ENCODE measurements at places on chromosomes 6 and 20.

GRCh38 chr6:104711371-104711770 lies 148.3 kb downstream of the HACE1 start:
- DNase-seq: no peak

GRCh38 chr6:27238010-27238983 lies 9.2 kb upstream of the PRSS16 start:
- no peak for DNase-seq

GRCh38 chr6:155223646-155224451 lies 40.0 kb upstream of the CLDN20 start:
- DNase-seq: peak; percentile 65

GRCh38 chr6:49051281-49051680 lies 411.8 kb downstream of the MMUT start:
- DNase-seq: no peak

- DNase-seq: no peak
Measured at GRCh38 chr6:99579781-99580180, 11.3 kb upstream of the CCNC start.

DNA sequence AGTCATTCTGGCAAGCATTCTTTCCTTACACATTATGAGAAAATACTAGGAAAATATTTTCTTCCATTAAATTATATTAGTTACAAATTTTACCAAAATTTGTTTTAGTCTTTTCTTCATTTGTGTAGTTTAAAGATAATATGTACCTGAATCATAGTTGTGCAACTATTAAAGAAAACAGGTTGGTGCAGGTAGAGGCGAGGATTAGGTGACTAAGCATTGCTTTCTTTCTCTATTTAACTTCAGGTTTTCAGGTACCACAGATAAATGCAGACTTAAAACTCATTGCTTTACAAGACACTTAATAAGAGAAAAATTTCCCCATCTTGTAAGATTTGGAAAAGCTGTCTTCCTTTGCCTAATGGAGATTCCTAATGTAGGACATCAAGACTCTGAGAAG lies 1175.5 kb upstream of the ADGRB3 start:
- no peak for DNase-seq

- DNase-seq: no peak
Measured at GRCh38 chr20:58839474-58839874, 11.2 kb downstream of the GNAS-AS1 start.

GRCh38 chr20:44123251-44123650 lies 63.7 kb downstream of the JPH2 start:
- no peak for DNase-seq

- no peak for DNase-seq
Measured at GRCh38 chr20:61322151-61322865, 70.2 kb downstream of the CDH4 start.

- no peak for DNase-seq
Measured at GRCh38 chr20:4813076-4813862, 91.6 kb downstream of the PRND start.

- DNase-seq: no peak
Measured at GRCh38 chr6:43970068-43970912, 157.0 kb downstream of the MRPL14 start.

DNA sequence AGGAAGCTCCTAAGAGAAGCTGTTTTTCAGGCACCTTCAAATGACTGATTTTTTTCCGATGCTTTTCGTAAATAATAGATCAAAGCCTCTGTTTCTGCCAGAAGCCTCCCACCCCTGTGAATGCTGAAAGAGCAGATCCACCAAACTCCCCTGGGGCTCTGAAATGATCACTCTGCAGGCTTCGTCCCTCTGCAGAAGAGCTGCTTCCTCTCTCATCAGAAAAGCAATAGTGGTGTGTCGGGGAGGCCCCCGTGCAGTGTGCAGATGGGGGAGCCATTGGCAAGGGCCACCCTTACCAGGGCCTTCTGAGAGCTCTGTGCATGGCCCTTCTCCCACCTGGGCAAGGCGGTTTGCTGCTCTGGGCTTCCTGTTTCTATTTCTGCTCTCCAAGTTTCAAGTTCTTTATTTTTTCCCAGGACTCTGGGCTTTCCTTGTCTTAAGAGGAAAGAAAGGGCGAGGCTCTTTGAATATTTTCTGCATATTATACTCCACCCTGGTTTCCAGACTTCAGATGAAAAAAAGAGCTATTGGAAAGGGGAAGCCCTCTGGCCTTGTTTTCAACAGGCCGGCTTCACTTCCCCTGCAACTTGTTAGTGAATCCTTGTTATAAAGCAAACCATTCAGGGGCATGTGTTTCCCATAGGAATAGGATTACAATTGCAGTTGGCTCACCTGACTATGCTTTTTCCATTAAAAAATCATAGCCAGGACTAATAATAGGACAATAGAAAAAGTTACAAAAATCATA lies 155.2 kb downstream of the TTLL2 start:
- no peak for DNase-seq

All from activated CD4-positive, alpha-beta T cell treated with anti-CD3 and anti-CD28 coated beads, Interleukin-2, amount 50 U/mL, for 24 hours (primary cell).